ENCODE measurements at places on chromosomes 13 and 19. TPM values are rescaled to one million over a fixed set of nuclear protein-coding genes. Genes with fewer than 3 reads are reported as not detected.
A peak's percentile ranks its signal among the peaks of the same experiment; 100 is the strongest.

The VSTM2B gene
- not detected for polyA plus RNA-seq

The ZNF486 gene
- 4.0 TPM for polyA plus RNA-seq

The PDCD5 gene
- polyA plus RNA-seq: 309 TPM

The ZNF837 gene
- polyA plus RNA-seq: 1.4 TPM

DNA sequence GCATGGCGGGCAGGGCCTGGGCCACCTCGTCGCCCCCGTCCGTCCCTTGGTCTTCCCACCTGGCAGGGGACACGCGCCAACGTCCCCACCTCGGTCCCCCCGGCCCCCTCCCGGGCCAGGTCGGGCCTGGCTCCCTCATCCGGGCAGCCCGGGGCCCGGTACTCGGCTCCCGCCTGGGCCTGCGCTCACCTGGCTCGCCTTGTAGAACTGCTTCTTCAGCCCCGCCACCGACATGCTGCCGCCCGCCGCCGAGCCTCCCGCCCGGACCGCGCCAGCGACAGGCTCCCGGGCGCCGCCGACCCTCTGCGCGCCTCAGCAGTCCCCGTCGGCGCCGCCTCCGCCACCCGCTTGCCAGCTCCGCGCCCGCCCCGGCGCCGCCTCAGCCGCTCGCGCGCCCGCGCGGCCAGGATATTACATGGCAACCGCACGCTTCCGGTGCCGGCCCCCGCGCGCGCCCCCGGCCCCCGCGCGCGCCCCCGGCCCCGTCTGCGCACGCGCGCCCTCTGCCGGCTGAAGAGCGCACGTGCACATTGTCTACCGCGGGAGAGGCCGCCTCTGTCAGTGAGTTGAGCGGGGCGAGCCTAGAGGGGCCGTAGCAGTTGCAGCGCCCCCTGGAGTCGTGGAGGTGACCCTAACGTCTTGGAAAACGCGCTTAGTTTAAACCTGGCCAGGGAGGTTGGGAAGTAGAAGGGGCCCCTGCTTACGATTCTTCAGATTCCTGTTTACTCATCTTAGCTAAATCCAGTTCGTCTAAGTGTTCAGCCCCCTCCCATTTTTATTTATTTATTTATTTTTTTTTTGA lies at the start of gene SH3GL1:
Gene SH3GL1 (minus strand): TSS at position 413 of the 802 bp plus-strand sequence. CDS start 179 bp downstream, at position 234.
- DNase-seq: peak; percentile 96

GRCh38 chr13:41139296-41139966 lies 6.8 kb upstream of the KBTBD6 start:
- DNase-seq: peak; percentile 48

GRCh38 chr13:80802946-80803345 lies 462.0 kb upstream of the SPRY2 start:
- DNase-seq: no peak

DNA sequence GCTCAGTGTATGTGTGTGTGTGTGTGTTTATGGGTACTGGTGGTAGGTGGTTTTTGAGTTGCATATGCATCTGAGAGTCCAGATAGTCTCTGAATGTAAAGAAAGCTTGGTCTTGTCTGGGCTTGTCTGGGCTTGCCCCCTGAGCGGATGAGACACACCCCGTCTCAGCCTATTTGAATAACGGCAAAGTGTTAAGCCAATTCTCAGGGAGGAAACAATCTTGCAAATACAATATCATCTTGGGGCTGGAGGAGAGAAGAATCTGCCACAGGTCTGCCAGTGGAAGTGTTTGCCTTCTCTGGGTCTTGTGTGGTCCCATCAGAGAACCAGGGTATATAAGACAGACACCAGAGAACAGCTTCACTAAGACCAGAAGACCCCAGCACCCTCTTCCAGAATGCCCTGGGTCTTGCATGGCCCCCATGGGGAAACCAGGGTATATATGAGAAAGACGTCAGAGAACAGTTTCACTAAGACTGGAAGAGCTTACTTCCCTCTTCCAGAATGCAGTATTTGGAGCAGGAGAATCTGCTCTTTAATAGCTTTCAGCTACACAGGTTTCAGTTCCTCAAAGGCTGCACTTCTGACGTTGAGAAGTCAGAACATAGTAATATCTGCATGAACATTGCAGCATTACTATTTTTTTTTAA lies 13.3 kb downstream of the CD70 start:
- DNase-seq: no peak

DNA sequence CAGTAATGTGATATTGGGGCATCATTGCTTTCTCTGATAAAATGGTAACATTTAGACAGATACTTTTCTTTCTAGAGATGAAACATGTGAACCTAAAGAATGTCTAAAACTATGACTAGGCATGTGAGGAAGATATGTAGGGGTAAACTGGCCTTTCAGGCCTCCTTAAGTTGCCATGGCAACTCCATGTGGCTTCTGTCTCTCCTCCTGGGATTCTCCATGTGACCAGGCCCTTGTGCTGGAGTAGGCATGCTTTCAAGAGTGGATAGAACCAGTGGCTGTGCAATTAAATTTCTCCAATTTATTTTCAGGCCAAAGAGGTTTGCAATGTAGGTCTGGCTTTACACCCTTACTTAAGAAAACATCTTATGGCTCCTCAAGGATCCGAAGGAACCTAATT lies 130.8 kb downstream of the OLFM4 start:
- DNase-seq: no peak

GRCh38 chr13:95579303-95579702 lies 26.8 kb downstream of the CLDN10 start:
- DNase-seq: no peak

- DNase-seq: peak; percentile 20
Observed at GRCh38 chr19:19866611-19867248, 1.0 kb downstream of the ZNF253 start.

DNA sequence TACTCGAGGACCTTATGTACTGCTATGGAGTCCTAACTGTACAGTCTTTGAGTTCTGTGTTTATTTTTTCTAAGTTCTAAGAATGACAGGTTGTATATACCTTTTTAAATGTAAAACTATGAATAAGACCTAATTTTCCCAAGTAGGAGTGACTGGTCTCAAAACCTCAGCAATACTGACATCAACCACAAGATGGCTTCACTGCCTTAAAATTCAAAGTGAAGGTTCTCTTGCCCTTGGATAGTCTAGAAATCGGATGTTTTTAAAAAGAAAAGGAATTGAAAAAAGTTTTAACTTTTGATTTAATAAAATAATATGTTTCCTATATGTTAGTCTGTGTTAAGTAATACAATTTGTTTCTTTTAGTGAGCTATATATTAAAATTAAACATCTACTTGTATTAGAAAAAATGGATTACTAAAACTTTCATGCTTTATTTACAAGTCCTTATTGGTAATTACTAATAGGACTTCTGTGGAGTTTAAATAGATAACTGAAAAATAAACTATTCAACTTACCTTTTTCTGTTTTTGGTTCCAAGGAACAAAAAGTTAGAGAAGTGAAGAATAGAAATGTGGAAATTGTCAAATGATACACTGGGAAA lies 52.0 kb downstream of the TDRD3 start:
- peak; percentile 65 for DNase-seq
